Peyer's patch (tissue), 4 donors: ENCODE measurements at places on chromosomes 12 and 14. TPM values are rescaled to one million over a fixed set of nuclear protein-coding genes. Genes with fewer than 3 reads are reported as not detected.

CAMKK2 gene
- 64.5 TPM for total RNA-seq

HCAR1 gene
- not detected for total RNA-seq

ALG10 gene
- 6.6 TPM for total RNA-seq

MMAB gene
- 41.4 TPM for total RNA-seq

HPD gene
- total RNA-seq, result not detected

SERPINA12 gene
- not detected for total RNA-seq

RNASE3 gene
- total RNA-seq, result not detected

CCDC88C gene
- 93.1 TPM for total RNA-seq

PTGER2 gene
- total RNA-seq, result 5.8 TPM

PARPBP gene
- 4.2 TPM for total RNA-seq

IL22 gene
- total RNA-seq, result not detected

RASAL1 gene
- 0.85 TPM for total RNA-seq

FAM186B gene
- total RNA-seq, result 0.35 TPM

CLEC4E gene
- not detected for total RNA-seq

TAS2R42 gene
- total RNA-seq, result not detected

PTGDR gene
- total RNA-seq, result not detected

SYCP3 gene
- total RNA-seq, result not detected

NANOG gene
- not detected for total RNA-seq

CFAP73 gene
- not detected for total RNA-seq

MFAP5 gene
- 35.9 TPM for total RNA-seq

CCDC175 gene
- not detected for total RNA-seq

PPFIA2 gene
- not detected for total RNA-seq

SLC10A1 gene
- not detected for total RNA-seq

PTPRR gene
- total RNA-seq, result 17.5 TPM

LGMN gene
- 16.5 TPM for total RNA-seq

PDZRN4 gene
- total RNA-seq, result 14.0 TPM

FAM90A1 gene
- 5.8 TPM for total RNA-seq

SLC8A3 gene
- total RNA-seq, result 0.18 TPM

PRKD1 gene
- total RNA-seq, result 3.2 TPM

ITGB7 gene
- 4.0 TPM for total RNA-seq

SPX gene
- total RNA-seq, result not detected

CLEC4C gene
- total RNA-seq, result not detected

TRHDE gene
- 13.8 TPM for total RNA-seq

PYM1 gene
- total RNA-seq, result 55.2 TPM

EML5 gene
- 0.95 TPM for total RNA-seq

MAP3K9 gene
- total RNA-seq, result 13.2 TPM

OR4E1 gene
- not detected for total RNA-seq

TAS2R7 gene
- total RNA-seq, result not detected

CMA1 gene
- total RNA-seq, result not detected

ALG10B gene
- 4.0 TPM for total RNA-seq

TEAD4 gene
- 6.6 TPM for total RNA-seq

MYF6 gene
- total RNA-seq, result not detected

CPM gene
- total RNA-seq, result 11.7 TPM

ZNF705A gene
- total RNA-seq, result not detected

ACOT4 gene
- total RNA-seq, result 4.7 TPM

DTX3 gene
- 12.2 TPM for total RNA-seq

EID3 gene
- total RNA-seq, result 19.1 TPM

MIP gene
- not detected for total RNA-seq

EFS gene
- total RNA-seq, result 4.1 TPM

OASL gene
- total RNA-seq, result 1.2 TPM
